NCI-H1105 treated with DMSO at 0.1 percent for 48 hours (cell line): ENCODE measurements at places on chromosomes 6 and 20.
A peak's percentile ranks its signal among the peaks of the same experiment; 100 is the strongest.

DNA sequence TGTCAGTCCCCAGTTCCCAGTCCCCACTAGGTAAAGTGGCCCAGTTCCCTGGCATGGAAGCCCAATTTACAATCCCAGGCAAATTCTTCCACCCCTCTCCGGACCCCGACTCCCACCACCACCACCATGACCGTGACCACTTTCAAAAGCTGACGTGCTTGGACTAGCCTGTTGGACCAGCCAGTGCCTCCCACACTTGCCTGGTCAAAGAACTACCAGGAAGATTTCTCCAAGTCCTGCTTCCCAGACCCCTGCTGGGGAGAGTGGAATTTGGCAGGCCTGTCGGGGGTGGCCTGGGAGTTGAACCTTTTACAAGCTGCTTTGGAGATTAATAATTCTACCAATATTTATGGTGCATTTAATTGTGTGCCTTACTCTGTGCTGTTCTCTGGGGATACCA is 1.4 kb upstream of the PTPRT start:
- DNase-seq, result no peak

- peak; percentile 49 for DNase-seq
Measured at GRCh38 chr20:38649275-38649891, 47.8 kb downstream of the ARHGAP40 start.

DNA sequence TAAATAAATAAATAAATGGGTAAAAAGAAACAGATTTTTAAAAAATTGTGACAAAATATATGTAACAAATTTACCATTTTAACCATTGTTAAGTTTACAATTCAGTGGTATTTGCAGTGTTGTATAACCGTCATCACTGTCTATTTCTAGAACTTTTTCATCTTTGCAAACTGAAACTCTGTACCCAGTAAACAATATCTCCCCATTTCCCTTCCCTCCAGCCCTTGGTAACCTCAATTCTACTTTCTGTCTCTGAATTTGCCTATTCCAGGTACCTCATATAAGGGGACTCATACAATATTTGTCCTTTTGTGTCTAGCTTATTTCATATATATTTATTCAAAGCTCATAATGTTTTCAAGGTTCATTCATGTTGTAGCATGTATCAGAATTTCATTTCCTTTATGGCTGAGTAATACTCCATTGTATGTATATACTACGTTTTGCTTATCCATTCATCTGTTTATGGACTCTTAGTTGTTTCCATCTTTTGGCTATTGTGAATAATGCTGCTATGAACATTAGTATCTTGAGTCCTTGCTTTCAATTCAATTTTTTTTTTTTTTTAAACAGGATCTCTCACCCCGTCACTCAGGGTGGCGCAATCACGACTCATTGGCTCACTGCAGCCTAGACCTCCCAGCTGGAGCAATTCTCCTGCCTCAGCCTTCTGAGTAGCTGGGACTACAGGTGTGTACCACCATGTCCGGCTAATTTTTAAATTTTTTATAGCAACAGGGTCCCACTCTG is 8.9 kb downstream of the MANBAL start:
- no peak for DNase-seq

- peak; percentile 30 for DNase-seq
Measured at GRCh38 chr6:76831299-76831698, 632.0 kb downstream of the HTR1B start.

DNA sequence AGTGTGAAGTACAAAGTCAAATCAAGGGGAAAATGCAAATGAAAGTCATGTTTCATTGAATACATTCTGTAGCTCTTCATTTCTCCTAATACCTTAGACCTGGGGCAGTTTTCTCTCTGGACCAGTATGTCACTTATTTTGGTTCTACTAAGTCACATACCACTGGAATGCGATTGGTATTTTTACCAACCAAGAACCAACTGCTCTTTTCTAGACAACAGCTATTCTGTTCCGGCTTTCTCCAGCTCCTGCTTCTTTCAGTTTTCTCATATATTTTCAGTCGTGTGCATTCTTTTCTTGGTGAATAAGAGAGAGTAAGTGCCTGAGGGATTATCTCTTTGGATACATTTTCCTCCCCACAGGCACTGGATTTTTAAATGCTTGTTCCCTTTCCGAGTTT is 39.2 kb upstream of the SPACA1 start:
- DNase-seq, result no peak
